GM12892 (cell line): ENCODE measurements at places on chromosomes 5 and 9.

DNA sequence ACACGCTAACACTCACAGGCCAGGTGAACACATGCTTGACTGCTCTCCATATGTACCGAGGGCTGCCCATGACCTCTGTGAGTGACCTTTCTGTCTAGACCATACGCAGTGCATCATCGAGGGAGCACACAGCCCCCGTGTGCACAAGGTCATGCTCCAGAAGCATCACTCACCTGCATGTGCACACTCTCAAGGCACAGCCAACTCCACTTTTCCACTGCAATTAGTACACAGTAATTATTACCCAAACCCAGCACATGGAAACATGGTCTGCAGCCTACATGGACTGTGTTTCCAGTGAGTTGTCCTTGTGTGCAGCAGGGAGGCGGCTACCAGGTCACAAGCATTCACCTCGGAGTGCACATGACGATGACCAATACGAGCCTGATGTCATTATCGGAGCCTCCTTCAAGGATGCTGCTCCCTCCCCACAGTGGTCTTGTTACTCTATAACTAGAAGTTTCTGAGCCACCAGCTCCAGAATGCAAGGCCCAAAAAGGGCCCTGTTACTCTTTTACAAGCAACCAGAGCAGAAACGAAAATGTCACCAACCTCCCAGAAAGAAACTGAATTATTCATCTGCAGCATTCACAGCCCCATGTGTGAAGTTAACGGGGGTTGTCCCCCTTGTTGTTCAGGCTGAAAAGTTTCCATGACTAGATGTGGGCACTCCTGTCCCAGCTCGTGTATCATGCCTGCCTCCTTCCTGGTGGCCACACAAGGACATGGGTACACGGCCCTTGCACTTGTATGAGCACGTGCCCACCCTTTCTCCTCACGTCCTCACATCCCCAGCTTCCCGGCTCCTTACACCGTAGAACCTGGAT is 31.2 kb downstream of the SEMA4D start:
- no peak for DNase-seq

DNA sequence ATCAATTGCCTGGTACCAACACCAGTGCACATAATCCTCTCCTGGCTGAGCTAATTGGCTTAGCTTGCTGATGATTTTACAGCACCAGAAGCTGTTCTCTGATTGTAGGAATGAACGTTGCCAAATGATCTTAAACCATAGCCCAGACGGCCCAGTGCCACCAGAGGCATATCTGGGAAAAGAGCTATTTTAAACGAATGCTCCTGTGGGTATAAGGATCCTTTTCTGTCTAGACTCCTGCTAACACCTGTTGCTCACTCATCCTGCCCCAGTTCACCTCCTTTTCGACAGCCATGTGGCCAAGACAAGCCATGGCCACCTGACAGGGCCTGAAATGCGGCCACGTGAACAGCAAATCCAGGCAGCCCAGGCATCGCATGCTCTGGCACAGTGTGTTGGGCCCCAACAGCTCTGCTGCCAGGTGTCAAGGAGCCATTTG is 289.9 kb upstream of the SLC30A5 start:
- DNase-seq, result no peak

GRCh38 chr9:126367616-126368015 is 41.0 kb downstream of the MVB12B start:
- no peak for DNase-seq

- DNase-seq, result no peak
These were observed 233.1 kb downstream of the MAST4 start for GRCh38 chr5:66829358-66829674.

GRCh38 chr5:148427370-148428042 is 43.7 kb downstream of the FBXO38 start:
- no peak for DNase-seq

- no peak for DNase-seq
These were observed 277.5 kb upstream of the NREP start for GRCh38 chr5:112034421-112034979.

DNA sequence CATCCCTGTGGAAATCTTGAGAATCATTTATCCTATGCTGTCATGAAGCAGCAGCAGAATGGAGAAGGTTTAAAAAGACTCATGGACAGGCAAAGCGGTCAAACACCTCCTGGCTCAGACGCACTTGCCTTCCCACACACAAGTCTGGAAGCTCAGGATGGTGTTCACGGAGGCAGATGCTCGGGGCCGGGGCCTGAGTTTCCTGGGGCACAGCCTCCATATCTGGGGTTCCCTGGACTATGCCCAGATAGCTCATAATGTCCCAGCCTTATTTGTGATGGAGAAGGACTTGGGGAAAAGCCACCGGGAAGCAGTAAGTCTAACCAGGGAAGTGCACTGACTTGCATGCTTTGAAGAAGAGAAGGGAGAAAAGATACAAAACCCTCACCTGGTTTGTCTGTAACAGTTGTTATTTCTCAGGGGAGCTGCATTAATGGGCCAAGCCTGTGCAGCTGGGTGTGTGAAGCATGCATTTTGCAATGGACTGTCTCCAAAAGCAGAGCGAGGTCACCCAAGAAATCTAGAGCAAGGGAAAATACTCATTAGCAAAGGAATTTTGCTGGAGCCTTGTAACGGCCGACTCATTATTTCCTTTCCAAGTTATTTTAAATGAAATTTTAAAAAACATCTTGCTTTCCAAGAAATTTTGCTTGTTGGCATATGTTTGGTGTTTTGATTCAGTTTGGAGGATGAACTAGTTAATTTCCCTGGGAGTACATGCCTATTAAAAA is 3.4 kb downstream of the S1PR3 start:
- DNase-seq, result no peak

DNA sequence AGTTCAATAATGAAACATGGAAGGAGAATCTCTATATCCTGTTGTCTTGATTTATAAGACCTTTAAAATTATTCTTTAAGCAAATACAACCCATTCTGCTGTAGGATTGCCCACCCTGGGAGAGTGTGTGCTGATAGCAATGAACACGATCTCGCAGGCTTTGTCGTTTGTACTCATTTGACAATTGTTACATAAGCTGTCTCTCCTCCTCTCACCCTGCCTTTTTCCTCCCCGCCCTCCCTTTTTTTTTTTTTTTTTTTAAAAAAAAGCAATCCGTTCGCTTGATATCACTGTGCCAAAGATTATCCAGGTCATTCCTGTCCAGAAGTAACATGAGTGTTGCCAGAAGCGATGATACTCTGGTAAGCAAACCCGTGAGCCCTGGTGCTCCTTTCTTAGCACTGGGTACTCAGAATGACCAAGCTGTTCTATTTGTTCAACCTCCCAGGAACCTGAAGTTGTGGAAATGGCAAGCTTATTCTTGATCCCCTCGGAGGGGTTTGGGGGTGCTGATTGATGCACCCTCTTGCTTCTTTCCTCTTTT is 82.7 kb upstream of the CTSL start:
- no peak for DNase-seq

DNA sequence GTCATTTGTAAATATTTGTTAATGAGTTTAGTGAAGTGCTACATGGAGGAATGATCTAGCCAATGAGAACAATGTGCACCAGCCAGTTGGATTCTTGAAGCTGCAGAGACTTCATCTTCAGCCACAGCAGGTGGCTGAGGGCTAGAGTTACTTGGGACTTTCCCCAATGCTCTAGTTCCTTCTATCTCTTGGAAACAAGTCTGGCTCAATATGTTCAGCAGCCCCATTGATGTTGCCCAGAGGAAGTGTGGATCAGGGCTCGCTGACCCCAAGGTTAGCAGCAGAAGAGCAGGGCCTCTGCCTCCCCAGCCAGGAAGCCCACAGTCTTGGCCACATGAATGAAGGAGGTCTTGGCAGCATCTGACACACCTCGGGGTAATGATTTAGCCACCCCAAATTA is 117.5 kb downstream of the SLC1A3 start:
- peak; percentile 13 for DNase-seq

DNA sequence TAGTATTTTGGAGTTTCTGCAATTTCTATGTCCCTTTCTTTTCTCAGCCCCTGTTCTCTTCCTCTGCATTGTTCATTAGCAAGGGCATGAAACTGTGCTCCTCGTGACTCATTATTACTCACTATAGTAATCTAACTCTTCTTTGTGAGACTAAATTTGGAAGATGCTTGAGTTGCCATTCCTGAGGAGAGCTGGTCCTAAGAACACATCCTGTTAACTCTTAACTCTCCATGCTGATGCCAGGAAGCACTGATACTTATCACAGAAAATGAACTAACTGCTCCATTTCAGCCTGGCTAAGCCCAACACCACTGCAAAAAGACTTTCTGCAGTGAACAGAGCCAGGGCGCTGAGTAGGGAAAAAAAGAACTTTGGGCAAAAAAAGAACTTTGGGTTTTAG is 10.6 kb upstream of the CSNK1A1 start:
- DNase-seq, result no peak

GRCh38 chr9:131500939-131501541 is 1.7 kb upstream of the POMT1 start:
- no peak for DNase-seq

GRCh38 chr9:93645149-93645889 is 68.9 kb downstream of the PHF2 start:
- DNase-seq, result no peak

- no peak for DNase-seq
These were observed 17.7 kb upstream of the FAM174A start for GRCh38 chr5:100517301-100517974.

DNA sequence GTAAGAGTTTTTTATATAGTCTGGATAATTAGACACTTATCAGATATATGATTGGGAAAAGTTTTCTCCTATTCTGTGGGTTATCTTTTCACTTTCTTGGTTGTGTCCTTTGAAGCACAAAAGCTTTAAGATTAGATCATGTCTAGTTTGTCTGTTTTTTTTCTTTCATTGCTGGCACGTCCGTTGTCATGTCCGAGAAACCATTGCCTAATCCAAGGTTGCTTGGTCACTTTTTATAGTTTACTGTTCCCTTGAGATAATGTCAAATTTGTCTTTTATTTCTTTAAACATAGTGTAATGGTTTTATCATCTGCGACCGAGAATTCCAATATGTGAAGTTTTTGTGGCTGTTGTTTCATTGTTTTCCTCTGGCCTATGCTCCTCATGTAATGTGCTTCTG is 28.8 kb downstream of the GARNL3 start:
- DNase-seq, result no peak

DNA sequence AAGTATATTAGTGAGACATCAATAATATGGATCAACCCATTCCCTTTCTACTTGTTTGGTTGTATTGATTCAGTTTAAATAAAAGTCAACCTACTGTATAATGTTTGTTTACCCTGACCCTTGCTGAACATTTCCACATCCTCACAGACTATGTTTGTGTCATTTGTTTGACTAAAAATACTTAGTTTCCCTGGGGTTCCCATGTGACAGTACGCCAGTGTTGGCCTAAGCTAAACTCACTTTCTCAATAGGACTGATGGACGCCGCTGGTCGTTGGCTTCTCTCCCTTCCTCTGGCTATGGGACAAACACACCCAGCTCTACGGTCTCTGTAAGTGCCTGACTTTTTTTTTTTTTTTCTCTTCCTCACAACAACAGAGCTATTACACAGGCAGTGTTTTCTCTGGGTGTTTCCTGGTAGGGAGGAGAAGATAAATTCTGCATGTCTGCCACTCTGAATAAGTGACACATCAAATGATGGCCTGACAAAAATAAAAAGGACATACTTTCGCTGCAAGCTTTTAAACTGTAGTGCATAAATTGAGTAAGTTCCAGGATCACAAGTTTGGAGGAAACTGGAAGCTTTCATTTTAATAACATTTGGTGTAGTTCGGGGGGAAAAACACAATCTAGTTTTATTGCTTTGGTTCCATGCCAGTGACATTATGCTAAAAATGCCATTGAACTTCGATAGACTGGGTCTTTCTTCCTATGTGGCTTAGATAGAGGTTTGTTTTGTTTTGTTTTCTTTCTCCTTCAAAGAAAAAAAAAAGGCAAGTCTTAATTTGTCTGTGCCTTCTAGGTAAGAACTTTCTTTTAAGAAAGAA is 101.0 kb downstream of the CD180 start:
- DNase-seq, result no peak
